Activated CD4-positive, alpha-beta T cell treated with anti-CD3 and anti-CD28 coated beads, Interleukin-2, amount 50 U/mL, for 16 hours (primary cell): ENCODE measurements at places on chromosomes 3 and 15.
A peak's percentile ranks its signal among the peaks of the same experiment; 100 is the strongest.

GRCh38 chr3:182465301-182466185 is 327.8 kb upstream of the ATP11B start:
- DNase-seq: no peak

- DNase-seq: no peak
These were observed 345.7 kb upstream of the UMPS start for GRCh38 chr3:124384527-124384926.

DNA sequence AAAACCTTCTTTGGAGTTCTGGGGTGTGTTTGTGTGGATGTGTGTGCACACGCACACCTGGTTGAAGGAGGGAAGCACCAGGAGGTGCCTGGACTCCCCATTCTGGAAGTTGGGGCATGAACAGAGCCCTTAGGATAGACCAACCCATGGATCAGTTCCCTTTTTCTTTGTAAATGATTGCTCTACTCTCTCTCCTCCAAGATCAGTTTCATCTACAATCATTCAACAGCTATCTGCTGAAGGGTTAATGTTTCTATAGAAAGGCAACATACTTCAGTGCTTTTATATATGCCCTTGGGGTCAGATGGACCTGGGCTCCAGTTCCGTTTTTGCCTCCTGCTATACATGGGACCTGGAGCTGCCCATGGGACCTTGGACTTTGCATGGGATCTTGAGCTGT is 352.1 kb upstream of the CFAP20DC start:
- DNase-seq: no peak

- DNase-seq: no peak
These were observed 67.3 kb upstream of the MFGE8 start for GRCh38 chr15:88980498-88980897.

DNA sequence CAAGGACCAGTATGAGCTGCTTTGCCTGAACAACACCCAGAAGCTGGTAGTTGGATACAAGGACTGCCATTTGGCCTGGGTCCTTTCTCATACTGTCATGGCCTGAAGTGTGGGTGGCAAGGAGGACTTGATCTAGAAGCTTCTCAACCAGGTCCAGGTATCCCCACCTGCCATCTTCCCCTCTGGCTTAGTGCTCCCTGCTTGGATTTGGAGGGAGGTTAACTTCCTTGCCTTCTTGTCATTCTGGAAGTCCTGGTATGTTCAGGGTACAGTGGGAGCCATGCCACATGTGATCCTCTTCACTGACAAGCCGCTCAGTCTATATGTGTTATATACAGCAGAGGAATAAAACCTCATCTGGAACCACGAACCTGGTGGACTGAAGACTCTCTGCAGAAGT is 37.7 kb upstream of the TOPBP1 start:
- no peak for DNase-seq

DNA sequence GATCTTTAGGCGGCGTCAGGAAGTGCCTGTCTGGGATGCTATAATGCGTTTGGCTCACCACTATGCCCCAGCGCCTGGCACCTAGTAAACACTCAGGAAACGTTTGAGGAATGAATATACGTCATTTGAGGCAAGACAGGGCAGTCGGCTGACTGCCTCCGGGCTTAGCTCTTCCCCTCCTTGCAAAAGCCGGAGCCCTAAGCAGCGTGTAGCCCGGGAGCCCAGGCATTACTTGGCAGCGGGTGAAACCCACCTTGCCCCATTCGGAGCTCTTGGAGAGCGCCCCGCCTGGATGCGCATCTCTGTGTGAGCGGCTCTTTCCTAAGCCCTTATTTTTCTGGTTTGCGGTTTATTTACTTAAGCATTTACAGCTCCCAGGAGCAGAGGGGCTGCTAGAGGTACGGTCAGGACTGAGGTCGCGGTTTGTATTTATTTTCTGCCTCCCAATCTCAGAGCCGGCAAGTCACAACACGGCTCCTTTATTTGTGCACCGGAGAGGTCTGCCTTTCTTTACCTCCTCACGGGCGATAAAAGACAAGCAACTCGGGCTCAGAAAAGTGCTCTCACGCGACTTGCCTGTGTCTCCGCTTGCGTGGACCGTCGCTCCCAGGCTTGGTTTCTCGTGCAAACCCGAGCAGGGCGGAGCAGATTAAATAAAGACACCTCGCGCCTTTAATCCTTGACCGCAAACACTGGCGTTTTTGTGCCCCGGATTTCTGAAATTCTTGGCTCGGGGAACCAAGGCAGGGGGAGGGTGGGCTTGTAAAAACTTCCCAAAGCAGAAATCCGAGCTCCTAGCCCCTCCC is 737 bp upstream of the ITPR1 start:
- peak; percentile 41 for DNase-seq

GRCh38 chr3:157582637-157582973 is 79.4 kb upstream of the VEPH1 start:
- no peak for DNase-seq
